LHCN-M2 (cell line): ENCODE measurements at places on chromosomes 11 and 22.

GRCh38 chr11:107756553-107756952, 44.7 kb upstream of the SLN start:
- no peak for DNase-seq

- no peak for DNase-seq
Measured at GRCh38 chr11:79648766-79649520, 208.1 kb upstream of the TENM4 start.

- DNase-seq = no peak
Measured at GRCh38 chr11:8067929-8068575, 13.0 kb upstream of the TUB start.

GRCh38 chr22:22927196-22927887, 39.7 kb downstream of the IGLL5 start:
- no peak for DNase-seq

GRCh38 chr11:128776424-128777284, 82.8 kb downstream of the FLI1 start:
- peak; percentile 34 for DNase-seq

- DNase-seq = no peak
Measured at GRCh38 chr11:70555078-70555477, 156.7 kb downstream of the CTTN start.

DNA sequence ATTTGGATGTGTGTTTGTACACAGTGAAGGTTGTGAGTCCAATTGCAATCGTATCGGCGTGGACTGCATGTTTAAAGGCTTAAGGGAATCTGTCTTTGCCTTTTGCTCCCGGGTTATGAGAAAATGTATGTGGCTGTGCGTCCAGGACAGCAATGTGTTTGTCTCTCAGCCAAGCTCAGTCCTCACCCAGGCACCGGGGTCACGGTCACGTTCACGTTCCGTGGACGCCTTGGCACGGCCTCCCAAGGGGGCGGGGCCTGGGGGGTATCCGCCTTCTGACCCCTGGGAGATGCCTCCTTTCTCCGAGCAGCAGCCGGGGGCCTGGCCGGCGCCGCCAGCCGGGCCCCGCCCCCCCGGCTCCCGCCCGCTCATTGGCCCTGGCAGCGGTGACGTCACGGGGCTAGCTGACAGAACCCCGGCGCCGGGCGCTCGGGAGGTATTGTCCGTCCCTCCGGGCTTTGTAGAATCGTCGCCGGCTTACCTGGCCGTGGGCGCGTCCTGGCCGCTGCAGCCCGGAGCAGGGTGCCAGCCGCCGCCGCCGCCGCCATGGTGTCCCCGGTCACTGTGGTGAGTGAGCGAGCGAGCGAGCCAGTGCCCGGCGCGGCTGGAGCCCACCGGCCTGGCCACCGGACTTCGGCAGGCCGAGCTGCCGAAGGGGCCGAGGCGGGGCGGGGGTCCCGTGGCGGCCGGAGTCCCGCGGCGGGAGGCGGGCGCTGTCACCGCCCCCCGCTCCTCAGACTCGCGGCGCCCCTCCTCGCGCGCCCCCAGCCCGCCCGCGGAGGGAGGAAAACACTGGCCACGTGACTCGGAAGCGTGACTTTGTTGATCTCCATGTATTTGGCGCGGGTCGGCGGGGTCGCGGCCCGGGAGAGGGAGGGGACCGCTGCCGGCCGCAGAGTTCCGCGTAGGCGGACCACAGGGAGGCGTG, at the start of gene TMEM86A:
TMEM86A (plus strand) TSS at position 439 of the 928 bp plus-strand sequence; CDS start at position 547, 108 bp downstream.
- peak; percentile 81 for DNase-seq

DNA sequence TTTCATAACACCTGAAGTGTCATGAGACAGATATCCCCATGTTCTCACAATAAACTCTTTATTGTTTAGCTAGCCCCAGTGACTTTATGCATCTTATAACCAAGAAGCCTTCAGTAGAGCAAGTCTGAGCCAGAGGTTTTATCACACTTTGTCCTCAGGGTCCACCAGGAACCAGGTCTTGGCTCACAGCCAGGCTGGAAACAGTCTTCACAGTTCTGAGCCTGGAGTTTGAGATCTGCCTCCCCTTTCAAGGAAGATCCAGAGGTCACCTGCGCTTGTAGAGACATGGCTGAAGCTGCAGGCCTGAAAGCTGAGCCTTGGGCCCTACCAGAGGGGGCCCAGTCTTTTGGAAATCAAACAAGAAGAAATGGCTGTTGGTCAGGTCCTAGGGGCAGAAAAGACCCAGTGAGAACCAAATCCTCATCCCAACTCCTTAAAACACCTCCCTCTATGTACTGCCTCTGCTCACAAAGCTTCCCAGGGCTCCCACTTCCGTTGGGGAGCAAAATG, 3.5 kb downstream of the RRP8 start:
- no peak for DNase-seq

DNA sequence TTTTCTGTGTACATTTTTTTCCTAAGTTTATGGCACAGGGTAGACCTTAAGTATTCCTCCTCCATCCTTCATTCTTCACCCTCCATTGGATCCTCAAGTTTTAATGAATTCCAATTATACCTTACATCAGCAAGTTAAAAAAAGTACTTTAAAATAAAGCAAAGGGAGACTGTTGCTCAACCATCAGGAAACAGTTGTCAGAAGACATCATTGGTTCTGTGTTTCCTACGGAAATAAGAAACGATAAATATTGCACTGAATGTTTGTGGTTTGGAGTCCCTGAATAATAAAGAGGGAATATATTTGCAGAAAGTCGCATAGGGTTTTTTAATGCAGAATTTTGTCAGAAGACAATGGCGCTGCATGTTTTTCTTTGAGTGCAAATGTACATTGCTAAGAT, 28.1 kb upstream of the LDHA start:
- DNase-seq = peak; percentile 40

DNA sequence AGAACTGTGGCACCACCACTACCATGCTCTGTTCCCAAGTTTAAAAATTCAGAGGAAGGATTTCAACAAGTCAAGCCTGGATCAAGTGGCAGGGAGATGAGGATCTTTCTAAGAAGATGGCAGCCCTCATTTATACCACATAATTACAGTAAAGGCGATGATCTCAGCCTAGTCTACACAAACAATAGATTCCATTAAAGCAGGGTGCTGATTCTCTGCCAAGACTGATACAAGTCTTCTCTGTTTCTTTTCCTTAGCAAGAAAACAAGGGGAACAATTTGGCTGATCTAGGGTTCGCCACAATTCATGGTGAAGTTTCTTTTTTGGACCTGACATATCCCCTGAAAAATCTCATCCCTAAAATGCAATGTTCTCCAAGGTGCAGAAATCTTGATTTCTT, 73.9 kb downstream of the PPFIBP2 start:
- no peak for DNase-seq

- no peak for DNase-seq
Measured at GRCh38 chr11:1276041-1276790, 33.2 kb downstream of the TOLLIP start.

GRCh38 chr11:95144313-95145235, 54.9 kb downstream of the ENDOD1 start:
- no peak for DNase-seq

- no peak for DNase-seq
Measured at GRCh38 chr11:86934926-86935579, 20.1 kb downstream of the FZD4 start.

DNA sequence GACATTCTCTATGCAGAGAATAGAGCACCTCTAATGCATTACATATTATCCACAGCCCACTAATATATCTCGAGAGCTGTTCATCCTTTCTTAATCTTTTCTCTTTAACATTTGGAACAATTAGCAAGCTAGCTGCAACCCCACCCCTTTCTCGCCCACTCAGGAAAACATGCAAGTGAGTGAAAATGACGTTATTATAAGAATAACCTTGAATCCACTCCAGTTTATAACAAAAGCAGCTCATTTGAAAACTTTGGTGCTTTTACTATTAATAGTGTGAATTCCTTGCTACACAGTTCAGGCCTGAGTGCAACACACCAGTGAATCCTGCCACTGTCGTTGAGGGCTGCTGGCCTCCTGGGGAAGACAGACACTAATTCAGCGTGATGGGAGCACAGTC, 63.3 kb upstream of the BMAL1 start:
- no peak for DNase-seq

- no peak for DNase-seq
Measured at GRCh38 chr11:34839969-34840368, 76.2 kb downstream of the APIP start.

DNA sequence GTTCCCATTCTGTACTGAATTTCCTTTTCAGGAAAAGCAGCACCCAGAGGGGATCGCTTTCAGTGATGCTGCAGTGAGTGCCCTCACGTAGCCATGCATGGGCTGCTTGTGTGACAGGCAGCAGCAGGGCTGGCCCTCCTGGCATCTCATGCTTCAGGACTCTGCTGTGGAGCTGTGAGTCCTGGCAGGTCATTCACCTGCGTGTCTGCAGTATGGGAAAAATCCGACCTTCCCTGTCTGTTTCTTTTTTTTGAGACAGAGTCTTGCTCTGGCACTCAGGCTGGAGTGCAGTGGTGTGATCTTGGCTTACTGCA, 13.4 kb downstream of the GLB1L2 start:
- DNase-seq = no peak

GRCh38 chr11:77411137-77411707, 62.7 kb downstream of the PAK1 start:
- DNase-seq = no peak

- DNase-seq = no peak
Measured at GRCh38 chr11:11581481-11581880, 40.3 kb downstream of the GALNT18 start.

DNA sequence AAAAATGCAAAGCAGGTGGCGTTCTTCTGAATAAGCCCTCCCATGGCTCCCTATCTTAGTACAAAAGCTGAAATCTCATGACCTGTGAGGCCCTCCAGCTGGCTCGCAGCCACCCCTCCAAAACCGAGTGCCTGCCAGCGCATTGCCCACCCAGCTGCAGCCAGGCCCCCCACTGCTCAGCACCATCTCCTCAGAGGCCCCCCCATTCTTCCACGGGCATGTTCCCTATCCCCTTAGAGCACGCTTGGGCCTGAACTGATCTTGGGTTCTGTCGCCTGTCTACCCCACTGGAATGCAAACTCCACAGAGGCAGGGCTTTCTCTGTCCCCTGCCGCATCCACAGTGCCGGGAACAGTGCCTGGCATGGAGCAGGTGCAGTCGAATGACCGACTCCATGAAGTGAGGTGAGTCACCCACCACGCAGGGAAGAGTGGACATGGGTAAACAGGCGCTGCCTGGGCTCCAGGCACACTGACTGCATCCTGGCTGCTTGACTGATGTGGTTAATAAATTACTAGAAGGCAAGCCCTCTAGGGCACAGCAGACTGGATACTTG, 11.3 kb upstream of the EFCAB6 start:
- peak; percentile 51 for DNase-seq

DNA sequence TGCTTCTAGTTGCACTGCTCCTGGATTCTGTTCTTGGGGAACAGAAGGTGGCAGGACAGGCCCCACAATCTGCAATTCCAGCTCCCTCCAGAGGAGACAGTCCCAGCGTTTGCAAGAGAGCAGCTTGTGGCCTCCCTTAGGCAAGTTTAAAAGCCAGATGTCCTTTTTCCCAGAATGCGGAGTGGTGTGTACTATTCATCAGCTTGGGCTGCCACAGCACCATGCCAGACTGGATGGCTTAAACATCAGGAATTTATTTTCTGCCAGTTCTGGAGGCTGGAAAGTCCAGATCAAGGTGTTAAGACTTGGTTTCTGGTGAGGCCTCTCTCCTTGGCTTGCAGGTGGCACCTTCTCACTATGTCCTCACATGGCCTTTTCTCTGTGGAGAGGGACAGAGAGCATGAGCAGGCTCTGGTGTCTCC, 11.7 kb downstream of the MIAT start:
- DNase-seq = peak; percentile 56

- no peak for DNase-seq
Measured at GRCh38 chr22:20955548-20955947, 11.5 kb upstream of the AIFM3 start.

GRCh38 chr11:12430954-12431595, 53.7 kb downstream of the PARVA start:
- peak; percentile 78 for DNase-seq

DNA sequence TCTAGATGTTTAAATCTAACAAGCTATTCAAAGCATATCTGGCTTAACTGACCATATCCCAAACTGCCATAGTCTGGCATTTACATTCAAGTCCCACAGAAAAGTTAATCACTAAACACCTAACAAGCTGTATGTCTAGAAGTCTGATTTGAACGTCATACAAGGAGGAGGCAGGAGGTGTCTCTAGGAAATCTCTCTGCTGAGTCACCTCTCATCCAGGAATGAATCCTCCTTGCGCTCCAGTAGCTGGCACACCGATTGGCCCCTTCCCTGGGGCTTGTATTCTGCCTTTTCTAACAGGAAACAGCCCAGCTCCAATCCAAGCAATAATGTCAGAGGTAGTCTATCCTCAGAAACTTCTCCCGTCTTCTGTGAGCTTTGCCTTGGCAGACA, 31.8 kb downstream of the FEZ1 start:
- DNase-seq = no peak

DNA sequence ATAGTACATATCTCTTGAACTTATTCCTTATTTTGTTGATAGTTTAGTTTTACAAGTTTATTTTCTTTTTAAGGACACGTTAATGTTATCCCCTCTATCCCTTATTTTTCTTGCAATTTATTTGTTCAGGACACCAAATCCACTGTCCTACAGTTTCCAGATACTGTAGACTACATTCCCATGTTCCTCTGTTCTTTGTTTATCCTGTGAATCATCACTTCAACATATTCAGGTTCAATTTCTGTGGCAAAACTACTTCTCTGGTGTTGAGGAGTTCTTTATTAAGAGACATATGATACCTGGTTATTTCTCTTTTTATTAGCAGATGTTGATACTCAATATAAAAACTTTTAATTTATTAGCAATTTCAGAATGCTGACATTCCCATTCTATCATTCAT, 72.8 kb upstream of the CLNS1A start:
- DNase-seq = peak; percentile 56

- no peak for DNase-seq
Measured at GRCh38 chr11:120186774-120187591, 23.8 kb upstream of the OAF start.

- DNase-seq = peak; percentile 30
Measured at GRCh38 chr22:27580311-27580897, 221.2 kb downstream of the MN1 start.

GRCh38 chr11:122486793-122487495, 168.6 kb upstream of the UBASH3B start:
- DNase-seq = peak; percentile 2

GRCh38 chr11:1310772-1311468, 1.5 kb upstream of the TOLLIP start:
- DNase-seq = no peak

- no peak for DNase-seq
Measured at GRCh38 chr11:45165806-45166603, 19.6 kb downstream of the PRDM11 start.

- peak; percentile 10 for DNase-seq
Measured at GRCh38 chr22:44658311-44658953, 43.6 kb upstream of the PRR5 start.

DNA sequence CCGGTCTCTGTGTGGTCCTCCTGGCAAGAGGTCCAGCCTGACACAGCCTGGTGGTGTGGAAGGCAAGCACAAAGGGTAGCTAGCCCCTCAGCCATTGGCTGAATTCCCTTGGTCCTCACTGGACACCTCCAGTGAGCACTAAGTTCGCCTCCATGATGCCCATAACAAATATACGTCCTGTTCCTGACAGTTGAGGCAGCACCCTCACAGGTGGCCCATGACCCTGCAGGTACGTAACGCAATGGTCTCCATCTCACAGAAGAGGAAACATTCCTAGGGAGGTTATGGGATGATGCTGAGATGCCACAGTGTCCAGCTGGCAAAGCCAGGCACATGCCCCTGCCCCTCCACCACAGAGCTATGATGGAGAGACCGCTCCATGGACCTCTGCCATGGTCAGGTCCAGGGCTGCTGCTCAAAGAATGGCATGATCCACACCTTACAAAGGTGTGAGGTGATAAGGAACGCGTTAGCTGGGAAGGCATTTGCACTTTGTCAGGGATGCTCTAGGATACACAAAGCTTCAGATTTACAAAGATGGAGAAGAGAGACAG, 1.4 kb upstream of the GNAZ start:
- no peak for DNase-seq

- DNase-seq = no peak
Measured at GRCh38 chr22:22833488-22833887, 54.1 kb upstream of the IGLL5 start.
